SK-N-DZ (cell line): ENCODE measurements at places on chromosomes 7 and 10.

DNA sequence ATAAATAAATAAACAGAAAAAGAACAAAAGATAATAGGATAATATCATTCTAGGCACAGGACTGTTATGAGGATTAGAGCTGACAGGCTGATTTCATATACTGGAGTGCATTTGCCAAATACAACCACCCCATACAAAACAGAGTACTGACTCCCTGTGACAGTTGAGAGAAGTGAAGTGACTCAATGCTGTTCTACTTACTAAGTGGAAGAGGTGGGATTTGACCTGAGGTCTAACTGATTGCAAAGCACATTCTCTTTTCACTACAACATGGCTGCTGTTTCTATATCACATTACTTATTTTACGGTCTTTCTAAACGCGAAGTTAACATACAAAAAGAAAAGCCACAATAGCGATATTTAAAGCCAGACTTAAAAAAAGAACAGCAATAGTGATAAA is 51.4 kb downstream of the ITGB1 start:
- DNase-seq: no peak

DNA sequence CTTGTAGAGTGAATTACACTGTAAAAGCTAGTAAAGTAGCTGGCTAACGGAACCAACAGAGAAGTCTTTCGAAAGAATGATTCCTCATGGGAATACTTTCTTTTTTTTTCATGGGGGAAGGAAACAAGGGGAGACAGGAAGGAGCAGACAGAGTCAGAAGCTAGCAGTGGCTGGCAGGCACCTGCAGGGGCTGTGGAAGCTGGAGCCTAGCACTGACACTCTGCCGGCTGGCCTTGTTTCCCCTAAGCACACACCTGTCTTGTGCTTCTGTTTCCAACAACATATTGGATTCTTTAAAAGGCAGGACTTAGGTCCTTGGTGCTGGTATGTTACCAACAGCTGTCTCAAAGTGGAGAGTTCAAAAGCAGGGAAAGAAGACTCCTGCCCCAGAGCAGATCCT is 24.7 kb downstream of the NOD1 start:
- no peak for DNase-seq

DNA sequence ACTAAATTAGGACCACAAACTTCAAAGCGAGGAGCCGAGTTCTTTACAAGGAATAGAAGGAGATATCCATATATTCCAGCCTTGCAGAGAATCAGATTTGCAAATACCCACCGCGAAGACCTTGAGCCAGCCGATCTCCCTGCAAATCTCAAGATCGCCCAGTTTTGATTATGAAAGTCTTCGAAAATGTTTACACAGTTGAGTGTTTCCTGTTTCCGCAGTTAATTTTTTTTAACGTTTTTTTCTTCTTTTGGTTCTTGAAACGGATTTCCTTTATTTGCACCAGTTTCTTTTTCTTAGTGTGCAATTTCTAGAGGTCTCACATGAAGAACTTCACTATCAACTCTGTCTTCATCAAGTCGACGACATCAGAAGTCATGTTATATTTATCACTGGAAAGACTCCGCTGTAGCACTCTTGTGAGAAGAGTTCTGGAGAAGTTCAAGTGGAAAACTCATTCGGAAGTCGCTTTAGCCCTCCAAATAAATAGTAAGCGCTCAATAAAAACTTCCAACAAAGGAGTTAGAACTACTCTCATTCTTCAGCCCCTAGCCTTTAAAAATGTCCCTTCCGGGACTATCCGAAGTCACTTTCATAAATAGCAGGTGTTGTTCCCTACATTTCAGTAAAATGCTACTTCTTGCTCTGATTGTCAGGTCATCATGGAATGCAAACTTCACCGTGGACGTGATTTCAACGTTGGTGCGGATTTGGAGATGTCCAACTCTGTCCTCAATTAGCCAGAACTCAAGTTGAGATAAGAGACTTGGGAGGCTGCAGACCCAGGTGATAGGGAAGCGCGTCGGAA is 11.9 kb upstream of the SPAG6 start:
- DNase-seq: no peak

DNA sequence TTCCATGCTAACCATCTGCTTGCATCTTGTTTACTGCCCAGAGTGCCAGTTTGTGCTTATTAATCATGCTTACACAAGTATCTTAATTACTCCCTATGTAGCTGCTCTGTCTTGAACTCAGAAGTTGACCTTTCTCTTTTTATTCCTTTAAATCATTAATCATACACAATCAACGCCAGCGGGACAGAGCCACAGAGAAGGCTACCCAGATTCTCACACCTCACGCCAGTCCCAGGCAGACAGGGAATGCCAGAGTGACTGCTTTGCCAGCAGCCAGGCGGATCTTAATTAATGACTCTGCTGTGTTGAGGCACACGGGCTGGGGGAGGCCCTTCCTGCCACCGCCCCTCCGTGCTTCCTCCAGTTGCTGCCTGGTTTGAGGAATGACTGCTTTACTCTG is 229.4 kb downstream of the LRMDA start:
- DNase-seq: peak; percentile 35

- no peak for DNase-seq
Observed at GRCh38 chr7:71480791-71481190, 348.8 kb downstream of the GALNT17 start.

DNA sequence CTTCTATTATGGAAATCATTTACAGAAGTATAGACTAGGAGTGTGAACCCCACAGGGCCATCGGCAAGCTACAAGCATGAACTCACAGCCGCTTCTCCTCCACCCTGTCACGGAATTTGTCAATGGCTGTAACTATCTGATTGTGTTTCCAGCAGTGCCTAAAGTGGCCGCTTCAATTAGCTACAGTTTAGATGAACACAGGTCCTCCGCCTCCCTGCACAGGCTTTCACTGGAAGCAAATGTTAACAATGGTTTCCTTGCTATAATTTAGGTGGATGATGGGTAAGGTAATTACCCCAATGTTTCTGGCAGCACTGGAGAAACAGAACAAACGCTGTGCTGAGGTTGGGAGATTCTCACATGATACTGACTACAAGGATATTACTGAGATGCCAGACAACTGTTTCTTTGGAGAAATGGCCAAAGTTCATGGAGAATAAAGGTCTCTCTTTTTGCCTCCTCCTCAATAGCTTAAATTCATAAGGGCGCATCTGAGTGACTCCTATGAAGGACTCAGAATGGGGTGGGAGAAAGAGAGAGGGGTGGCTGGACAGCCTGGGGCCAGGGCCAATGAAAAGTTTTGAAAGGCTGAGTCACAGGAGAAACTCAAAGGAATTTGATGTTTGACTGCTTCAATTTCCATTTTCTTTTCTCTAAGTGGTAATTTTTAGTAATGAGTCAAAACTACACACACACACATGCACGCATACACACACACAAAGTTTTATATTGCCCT is 78.9 kb downstream of the SVIL start:
- no peak for DNase-seq

DNA sequence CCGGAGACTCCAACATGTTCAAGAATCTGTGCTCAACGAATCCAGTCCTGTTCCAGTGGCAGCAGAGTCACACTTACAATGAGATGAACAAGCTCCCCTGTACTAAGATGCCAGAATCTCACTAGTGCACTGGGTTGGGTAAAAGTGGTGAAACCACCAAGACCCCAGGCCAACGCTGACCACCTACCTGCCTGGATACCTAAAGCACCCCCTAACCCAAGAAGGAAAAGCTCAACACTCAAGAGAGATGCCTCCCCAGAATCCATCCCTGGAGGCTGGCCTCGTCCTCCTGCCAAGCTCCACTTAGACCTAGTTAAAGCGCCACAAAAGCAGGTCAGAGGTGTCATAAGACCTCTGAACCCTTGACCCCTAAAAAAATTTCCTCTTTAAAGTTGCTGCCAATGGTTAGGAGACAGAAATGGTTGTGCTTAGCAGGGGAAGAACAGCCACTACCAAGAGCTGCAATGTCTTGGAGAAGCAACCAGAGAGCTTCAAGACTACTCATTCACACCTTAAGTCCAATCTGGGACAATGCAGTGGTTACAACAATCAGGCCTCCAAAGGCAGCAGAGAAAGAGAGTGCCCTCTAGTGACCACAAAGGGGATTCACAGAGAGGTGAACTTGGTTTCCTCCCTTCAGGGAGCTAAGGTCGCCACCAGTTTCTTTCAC is 94.6 kb upstream of the MACROH2A2 start:
- DNase-seq: peak; percentile 35

GRCh38 chr7:137636376-137636775 is 210.4 kb downstream of the DGKI start:
- DNase-seq: no peak

- DNase-seq: no peak
Observed at GRCh38 chr7:39248692-39249090, 271.0 kb downstream of the POU6F2 start.

DNA sequence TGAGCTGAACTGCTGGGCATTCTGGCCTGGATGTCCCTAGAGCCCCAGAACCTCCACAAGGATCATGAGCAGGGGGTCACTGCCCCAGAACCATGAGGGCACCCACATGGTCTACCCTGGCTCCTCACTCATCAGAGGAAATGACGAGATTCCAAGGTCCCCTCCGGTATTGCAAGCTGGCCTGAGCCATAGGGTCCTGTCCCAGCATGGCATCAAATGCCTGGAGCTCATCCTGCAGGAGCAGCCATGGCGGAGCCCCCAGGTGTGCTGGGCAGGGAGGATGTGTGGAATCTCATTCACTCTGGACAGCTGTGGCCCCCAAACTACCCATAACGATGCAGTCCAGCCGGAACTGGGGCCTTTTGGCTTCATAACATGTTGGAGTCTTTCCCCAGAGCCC is 66.6 kb upstream of the ANTXRL start:
- DNase-seq: no peak

GRCh38 chr7:6286486-6286885 is 14.1 kb upstream of the CYTH3 start:
- DNase-seq: no peak

DNA sequence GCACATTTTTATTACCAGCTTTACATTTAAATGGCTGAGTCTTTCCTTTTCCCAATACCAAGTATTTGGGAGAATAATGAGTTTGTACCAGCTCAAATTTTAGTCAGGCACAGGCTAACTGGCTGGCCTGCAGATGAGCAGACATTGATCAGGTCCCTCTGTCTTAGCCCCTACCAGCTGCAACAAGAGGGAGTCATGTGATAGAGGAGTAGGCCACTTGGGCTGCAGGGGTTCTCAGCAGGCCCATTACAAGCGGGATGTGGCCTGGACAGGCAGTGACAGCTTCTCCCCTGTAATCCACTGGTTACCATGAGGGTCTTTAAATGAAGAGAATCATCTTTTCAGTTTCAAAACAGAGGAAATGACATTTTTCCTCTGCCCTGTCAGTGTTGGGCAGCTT is 283.6 kb downstream of the SUGCT start:
- no peak for DNase-seq

GRCh38 chr10:61029411-61029810 is 85.4 kb upstream of the RHOBTB1 start:
- DNase-seq: no peak

DNA sequence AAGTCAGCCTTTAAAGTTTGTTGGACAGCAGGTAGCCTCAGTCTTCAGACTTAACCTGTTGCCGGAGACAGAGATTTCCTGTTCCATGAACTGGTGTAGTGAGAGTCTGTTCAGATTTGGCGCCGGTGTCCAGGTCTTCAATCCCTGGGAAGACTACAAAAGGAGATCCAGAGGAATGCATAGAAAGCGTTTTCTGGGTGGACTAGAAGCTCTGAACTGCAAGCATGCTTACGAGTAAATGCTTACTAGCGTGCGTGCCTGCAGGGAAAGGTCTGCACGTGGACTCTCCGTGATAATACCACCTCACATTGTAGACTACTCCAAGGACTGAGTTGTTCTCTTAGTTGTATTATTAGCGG is 878 bp downstream of the GLRX3 start:
- DNase-seq: no peak

DNA sequence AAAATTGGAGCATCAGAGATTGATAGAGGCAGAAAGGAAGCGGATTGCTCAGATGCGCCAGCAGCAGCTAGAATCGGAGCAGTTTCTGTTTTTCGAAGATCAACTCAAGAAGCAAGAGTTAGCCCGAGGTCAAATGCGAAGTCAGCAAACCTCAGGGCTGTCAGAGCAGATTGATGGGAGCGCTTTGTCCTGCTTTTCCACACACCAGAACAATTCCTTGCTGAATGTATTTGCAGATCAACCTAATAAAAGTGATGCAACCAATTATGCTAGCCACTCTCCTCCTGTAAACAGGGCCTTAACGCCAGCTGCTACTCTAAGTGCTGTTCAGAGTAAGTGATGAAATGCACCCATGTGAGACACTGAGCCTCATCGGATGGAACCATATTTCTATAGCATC is 33.1 kb downstream of the STAMBPL1 start:
- peak; percentile 87 for DNase-seq

DNA sequence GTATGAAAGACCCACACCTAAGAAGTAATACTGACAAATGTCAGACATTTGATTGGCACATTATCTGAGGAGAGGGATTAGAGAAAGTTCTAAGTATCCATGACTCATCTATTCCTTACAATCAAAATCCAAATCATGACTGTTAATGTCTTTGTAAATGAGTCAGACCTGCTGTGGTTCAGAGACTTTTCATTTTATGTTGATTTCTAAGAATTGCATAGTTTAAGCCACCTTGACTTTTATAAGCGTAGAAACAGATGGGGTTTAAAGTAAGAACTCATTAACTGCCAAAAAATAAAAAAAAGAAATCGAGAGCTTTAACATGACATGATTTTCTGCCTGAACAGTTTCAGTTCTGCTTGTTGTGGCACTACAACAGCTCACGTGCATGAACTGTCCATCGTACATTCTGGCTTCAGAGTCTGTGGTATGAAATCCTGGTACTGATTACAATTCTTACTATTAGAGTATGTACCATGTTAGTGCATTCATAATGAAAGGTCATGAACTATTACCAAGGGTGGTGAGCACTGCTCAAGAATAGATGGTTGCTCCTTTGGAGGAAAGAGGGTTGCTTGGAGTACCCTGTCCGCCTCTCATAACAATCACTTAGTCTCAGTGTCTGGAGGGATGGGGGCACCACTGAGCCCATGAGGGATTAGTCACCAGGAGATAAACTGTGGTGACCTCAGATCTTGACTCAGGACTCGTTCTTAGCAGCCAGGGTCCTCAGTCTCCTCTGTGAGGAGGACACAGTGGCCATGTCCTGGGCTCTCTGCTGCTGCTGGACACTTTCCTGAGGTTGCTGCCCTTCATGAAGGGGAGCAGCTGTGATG is 42.2 kb downstream of the ACSM6 start:
- DNase-seq: no peak

DNA sequence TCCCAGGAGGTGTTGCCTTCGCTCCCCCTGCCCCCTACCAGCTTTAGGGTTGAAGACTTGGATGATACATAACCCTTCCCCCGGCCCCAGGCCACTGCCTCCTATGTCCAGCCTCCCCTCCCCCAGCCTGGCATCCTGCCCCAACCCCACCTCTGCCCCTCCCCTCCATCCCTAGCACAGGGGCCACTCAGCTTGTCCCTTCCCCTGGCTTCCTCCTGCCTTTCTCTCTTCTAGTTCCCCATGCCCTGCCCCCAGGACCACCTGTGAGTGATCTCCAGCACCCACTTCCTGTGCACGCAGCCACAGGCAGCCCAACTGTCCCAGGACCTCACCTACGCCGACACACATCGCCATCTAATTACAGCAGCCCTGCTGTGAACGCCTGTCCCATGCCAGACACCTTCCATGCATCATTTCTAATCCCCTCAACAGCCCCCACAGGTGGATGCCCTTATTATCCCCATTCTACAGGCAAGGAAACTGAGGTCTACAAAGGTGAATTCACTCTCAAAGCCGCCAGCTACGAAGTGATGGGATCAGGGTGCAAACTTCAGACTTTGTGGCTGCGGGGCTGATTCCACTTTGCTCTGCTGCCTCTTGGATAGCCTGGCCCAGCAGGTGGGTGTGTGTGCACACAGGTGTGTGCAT is 82.4 kb upstream of the CHST15 start:
- DNase-seq: no peak
